NCI-H1105 (cell line): ENCODE measurements at places on chromosomes 12 and 14.

GRCh38 chr14:91996948-91997371 lies 42.9 kb downstream of the TRIP11 start:
- peak; percentile 59 for DNase-seq

DNA sequence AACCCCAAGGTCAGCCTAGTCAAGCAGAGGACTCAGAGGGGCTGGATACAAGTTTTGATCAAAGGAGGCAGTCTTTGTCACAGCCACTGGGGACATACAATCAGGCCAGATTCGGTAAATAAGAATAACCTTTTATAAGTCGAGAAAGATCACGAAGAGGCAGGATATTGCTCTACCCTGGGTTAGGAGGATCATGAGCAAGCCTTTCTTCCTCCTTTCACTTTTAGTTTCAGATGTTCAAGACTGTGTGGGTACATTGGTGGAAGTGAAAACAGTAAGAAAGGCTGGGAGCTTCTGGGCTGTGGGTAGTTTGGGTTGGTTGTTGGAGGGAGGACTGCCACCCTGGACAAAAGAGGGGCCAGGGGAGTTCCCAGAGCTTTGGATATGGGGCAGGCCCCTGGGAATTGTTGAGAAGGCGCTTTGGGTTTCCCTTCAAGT lies 127.7 kb downstream of the SNAPC1 start:
- no peak for DNase-seq

DNA sequence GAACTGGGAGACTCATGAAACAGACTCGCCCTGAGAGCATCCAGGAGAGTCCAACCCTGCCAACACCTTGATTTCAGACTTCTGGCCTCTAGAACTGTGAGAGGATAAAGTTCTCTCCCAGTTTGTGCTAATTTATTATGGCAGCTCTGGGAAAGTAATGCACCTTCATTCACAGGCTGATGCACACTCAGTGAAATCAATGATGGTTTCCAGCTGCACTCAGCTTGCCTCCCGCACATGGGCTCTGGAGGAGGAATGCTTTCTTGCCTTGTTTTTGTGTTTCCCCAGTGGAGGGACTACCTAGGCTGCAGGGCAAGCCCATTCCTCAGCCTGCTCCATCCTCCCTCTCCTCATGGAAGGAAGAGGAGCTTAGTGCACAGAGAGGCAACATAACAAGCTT lies 45.7 kb downstream of the TMEM132C start:
- no peak for DNase-seq

DNA sequence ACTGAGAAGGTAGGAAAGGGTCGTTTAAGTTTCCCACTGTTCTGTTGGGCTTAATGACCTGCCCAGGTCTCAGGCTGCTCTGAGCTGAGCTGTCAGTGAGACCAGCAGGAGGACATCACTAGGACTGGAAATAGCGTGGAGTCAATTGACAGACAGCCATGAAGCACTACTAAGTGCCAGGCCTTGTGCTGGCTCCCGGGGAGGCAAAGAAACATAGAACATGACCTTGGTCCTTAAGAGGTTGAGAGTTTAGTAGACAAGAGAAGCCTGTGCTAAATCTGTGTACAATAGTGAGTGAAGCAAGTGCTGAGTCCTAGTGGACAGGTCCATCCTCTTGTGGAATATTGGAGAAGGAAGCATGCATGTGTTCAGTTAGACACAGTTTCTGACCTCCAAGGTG lies 239.2 kb downstream of the CACNA1C start:
- DNase-seq = no peak

- no peak for DNase-seq
These were observed 92.9 kb downstream of the KCNC2 start for GRCh38 chr12:75116646-75117198.

DNA sequence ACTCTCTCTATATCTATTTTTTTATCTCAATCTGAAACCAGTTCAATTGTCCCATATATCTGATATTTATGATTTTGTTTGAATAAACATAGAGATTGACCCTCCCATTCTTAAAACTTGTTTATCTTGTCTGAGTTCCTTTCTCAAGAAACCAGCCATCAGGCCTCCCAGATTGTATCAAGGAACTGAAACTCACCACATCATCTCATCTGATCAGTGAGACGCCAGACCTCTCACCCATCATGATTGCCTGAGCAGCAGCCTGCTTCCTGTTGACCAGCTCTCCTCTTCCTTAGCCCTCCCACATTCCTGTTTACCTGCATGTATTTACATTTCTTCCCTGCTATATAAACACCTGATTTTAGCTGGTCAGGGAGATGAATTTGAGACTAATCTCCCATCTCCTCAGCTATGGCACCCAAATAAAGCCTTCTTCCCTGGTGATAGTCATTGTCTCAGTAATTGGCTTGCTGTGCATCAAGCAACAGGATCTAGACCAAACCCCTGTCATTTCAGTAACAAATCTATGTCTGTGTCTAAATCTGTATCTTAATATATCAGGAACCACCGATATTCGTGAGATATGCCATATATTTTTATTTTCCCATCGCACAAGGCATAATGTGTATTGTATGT lies 323.6 kb downstream of the TMTC2 start:
- no peak for DNase-seq

DNA sequence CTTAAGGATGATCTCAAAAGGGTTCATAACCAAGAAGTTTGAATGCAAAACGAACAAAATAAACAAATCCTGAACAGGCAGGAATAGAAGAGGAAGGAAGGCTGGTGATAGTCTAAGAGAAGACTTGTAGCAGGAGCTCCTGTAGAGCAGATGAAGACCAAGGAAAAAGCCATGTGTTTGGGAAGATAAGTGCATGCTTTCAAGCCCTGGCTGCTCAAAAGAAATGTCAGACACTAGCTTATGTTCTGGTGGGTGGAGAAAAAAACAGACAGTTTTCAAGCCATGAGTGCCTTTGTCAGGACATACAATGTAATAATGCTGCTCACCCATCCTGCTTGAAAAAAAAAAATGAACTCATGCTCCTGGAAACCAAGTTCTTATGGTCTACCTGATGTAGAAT lies 27.4 kb downstream of the TAOK3 start:
- DNase-seq = no peak

- DNase-seq = no peak
These were observed 24.2 kb upstream of the RNASE3 start for GRCh38 chr14:20866963-20867362.

DNA sequence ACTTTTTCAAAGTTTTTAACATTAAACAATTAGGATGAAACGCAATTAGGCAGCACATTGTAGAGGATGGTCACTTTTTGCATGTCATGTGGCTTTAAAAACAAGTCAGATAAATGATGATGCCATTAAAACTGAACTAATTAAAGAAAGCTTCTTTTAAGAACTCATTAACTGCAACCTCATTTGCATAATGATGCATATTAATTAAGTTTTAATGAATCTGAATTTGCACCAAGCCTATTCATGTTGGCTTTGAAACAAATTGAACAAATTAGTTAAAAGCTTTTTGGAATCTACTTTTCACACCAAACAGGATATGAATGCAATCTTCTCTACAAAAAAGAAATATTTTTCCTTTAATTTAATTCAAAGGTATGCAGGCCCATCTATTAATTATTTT lies 499.0 kb downstream of the VRK1 start:
- DNase-seq = no peak

DNA sequence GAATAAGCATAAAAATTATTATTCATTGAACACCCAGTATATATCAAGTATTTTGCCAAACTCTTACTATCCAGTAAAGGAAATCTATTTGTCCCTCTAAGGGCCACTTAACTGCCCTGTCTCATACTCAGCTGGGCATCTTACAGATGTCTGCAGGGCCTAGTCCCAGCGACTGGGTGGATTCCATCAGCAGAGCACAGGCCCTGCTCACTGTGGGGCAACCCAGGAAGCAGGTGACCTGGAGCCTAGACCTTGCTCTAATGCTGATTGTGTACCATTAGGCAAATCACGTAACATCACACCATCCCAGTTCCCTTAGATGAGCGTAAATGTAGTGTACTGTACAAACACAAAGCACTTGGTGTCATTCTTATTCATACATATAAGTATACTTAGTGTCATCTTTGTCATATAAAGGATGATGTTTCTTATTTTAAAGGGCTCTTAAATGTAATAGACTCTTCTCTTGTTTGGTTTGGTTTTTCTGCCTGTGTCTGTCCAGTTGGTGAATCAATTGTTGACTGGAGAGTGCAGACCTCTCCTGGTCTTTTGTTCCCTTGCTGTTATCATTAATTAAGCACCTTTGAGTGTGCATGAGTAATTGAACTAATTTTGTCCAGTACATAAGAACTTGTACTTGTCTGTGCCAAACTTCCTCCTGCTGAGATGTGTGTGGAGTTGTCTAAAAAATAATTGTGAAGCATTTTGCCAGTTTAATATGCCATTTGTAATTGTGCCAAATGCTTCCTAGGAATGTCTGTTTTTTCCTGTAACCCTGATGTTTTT lies 49.3 kb downstream of the RAB35 start:
- DNase-seq = no peak

DNA sequence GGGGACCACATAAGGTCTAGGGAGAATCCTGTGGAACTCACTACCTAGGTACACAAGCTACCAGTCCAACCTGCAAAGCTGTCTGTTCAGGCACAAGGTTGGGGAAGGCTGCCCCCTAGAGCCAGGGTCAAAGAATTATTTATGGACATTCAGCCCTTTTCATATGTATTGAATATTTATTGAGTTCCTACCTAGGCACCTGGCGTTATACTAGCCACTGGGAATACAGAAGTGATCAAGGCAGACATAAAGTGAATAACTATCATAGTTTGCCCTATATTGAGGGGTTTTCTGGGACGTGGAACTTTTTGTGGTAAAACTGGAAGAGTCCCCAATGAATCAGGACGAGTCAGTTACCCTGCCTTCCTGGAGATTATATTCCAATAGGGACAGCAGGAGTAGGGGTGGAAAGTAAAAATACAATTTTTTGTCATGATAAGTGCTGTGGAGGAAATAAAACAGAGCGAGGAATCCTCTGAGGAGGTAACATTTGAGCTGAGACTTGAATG lies 5.8 kb upstream of the SLC48A1 start:
- DNase-seq = peak; percentile 24

DNA sequence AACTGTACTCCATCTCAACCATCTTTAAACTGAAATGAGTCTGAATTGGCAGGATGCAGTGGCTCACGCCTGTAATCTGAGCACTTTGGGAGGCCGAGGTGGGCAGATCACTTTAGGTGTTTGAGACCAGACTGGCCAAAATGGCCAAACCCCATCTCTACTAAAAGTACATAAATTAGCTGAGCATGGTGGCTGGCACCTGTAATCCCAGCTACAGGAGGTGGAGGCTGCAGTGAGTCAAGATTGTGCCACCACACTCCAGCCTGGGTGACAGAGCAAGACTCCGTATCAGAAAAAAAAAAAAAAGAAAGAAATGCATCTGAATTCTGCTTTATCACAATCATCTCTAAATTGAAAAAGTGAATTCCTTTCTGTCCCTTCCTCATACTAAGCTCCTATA lies 110.3 kb downstream of the NELL2 start:
- DNase-seq = no peak

DNA sequence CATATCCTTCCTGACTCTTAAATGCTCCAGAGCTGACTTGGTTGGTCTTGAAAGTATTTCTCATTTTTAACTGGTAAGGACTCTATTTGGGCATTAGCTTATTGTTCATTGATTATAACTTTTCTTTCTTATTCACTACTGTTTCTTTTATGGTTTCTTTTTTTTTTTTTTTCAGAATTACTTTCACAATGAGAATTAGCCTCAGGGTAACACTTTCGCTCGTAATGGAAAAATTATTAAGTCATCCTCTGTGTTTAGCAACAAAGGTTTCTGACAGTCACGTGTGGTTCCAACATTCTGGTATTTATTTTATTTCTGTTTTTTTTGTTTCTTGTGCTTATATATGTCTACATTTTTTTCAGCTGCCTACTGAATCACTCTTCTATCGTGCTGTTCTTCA lies 80.0 kb downstream of the METTL25 start:
- no peak for DNase-seq
